ENCODE measurements at places on chromosomes 13 and 19.
A peak's percentile ranks its signal among the peaks of the same experiment; 100 is the strongest.

DNA sequence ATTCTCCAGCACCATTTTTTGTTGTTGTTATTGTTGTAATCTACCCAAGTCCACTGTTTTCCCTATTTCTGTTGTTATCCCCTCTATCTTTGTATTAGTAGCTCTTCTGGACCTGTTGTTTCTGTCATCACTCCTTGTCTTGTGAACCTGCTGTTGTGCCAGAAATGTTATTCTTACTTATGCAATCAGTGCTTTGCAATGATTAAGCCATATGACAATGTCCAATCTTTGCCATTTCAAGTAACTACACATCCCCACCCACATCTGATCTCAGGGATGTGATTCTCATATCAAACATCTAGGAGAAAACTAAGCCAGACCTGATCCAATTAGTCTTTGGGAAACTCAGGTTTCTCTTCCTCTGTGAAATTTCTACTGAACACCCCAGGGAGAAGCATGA, 472.6 kb upstream of the KLHL1 start:
- DNase-seq = no peak

GRCh38 chr13:89966524-89966923, 1381.0 kb upstream of the MIR17HG start:
- no peak for DNase-seq

- DNase-seq = no peak
Measured at GRCh38 chr19:14560776-14561108, 11.1 kb downstream of the NDUFB7 start.

DNA sequence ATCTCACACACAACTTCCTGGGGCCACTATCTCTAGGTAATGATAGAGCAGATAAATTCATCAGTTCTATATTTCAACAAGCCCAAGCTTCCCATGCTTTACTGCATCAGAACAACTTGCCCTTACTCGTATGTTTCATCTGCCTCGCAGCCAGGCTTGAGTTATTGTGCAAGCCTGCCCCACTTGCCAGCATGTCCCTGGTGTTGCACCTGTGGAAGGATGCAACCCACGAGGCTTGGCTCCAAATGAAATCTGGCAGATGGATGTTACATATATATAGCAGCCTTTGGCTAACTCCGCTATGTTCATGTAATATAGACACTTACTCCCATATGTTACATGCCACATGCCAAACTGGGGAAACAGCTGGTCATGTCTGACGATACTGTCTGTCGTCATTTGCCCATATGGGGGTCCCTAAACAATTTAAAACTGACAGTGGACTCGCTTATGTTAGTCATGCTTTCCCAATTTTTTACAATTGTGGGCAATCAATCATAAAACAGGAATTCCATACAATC, 6.2 kb downstream of the ERVK3-1 start:
- DNase-seq = no peak

- peak; percentile 5 for DNase-seq
Measured at GRCh38 chr19:21604351-21604926, 99.0 kb downstream of the ZNF429 start.

DNA sequence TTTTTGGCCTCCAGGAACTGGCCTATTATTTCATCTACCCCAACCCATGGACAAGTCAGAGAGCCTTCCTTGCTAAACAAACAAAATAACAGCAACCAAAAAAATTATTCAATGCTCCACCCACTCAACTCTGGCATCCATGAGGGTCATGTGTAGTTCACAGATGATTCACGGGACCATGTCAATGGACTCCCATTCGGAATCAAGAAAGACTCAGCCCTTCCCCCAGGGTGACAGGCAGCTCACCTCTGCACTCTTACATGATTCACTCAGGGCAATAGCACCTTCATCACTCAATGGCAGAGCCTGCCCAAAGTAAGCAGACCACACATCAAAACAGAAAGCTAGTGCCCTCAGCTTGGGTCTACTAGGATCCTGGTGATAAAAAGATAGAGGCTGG, 14.3 kb upstream of the SCEL start:
- DNase-seq = peak; percentile 70

DNA sequence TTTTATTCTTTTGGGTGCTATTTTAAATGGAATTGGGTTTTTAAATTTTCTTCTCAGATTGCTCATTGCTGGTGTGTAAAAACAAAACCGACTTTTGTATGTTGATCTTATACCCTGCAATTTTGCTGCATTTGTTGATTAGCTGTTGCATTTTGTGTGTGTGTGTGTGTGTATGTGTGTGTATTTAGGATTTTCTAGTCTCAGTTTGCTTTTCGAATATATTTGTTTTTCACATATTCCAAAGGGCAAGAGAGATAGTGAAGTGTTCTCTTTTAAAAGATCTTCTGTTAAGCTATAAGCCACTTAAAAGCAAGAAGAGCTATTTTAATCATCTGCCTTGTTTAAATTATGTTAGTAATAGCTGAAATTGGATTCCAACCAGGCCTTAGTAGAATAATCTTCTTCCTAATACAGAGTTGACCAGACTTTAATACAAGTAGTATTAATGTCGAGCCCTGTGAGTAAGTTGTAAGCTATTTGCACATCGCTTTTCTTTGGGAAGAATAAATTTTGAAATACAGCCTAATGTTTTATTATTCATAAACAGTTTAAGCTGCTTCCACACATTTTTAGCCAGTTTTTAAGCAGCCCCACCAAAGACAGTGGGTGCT, 57.4 kb downstream of the TM9SF2 start:
- no peak for DNase-seq

GRCh38 chr13:80881034-80881433, 540.1 kb upstream of the SPRY2 start:
- no peak for DNase-seq

GRCh38 chr19:55345818-55346724, 6.4 kb downstream of the KMT5C start:
- peak; percentile 80 for DNase-seq

GRCh38 chr13:98098516-98098915, 44.4 kb upstream of the FARP1 start:
- peak; percentile 52 for DNase-seq

DNA sequence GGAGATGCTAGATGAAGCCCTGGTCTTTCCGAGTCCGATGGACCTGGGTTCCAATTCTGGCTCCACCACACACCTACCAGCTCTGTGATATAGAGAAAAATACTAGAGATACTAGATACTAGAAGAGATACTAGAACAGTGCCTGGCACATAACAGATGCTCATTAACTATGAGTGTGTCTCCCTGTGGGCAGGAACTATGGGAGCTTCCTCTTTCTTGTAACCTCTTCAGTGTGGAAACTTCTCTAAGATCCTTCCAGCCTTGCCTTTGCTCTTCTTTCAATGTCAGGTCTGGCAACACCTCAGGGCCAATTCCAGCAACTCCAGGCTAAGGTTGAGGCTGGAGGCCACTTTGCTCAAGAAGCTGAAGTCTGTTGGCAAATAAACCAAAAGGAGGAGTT, 143.9 kb downstream of the KATNAL1 start:
- DNase-seq = no peak

DNA sequence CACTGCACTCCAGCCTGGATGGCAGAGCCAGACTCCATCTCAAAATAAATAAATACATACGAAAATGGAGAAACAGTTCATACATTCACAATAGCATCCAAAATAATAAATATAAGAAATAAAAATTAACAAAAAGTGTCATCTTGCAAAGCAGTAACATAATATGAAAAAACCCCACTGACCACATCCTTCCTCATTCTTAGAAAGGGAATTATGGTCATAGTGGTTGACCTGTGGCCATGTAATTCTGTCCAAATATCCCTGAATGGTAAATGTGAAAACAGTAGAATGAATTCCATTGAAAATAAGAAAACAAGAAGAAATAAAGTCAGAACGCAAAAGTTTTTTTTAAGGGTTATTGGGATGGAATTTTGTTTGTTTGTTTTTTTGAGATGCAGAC, 7.0 kb upstream of the CDC42EP5 start:
- DNase-seq = no peak

GRCh38 chr13:77565635-77566034, 30.1 kb downstream of the SCEL start:
- peak; percentile 57 for DNase-seq

DNA sequence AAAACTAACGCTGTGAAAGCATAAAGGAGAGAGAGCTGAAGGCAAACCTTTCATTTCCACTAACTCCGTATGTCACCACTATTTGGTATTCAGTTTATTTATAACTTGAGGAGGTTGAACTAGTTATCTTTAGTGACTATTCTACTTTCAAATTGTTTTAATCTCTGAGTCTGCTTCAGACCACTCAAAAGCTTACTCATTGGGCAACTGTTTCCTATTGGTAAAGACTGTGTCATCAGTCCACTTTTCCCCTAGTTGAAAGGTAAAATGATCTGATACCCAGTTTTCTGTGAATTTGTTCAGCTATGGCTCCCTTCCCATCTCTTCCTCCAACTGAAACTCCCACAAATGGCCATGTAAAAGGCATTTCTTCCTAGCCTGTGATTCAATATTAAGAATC, 39.1 kb downstream of the TEX26 start:
- DNase-seq = peak; percentile 55

All from fibroblast of mammary gland (primary cell).